Stimulated activated CD8-positive, alpha-beta memory T cell treated with anti-CD3 and anti-CD28 coated beads, Interleukin-2, amount 100 ng/mL, for 48 hours (primary cell): ENCODE measurements at places on chromosomes 6 and 20.

- DNase-seq = no peak
Observed at GRCh38 chr6:106466211-106466610, 105.7 kb downstream of the CRYBG1 start.

DNA sequence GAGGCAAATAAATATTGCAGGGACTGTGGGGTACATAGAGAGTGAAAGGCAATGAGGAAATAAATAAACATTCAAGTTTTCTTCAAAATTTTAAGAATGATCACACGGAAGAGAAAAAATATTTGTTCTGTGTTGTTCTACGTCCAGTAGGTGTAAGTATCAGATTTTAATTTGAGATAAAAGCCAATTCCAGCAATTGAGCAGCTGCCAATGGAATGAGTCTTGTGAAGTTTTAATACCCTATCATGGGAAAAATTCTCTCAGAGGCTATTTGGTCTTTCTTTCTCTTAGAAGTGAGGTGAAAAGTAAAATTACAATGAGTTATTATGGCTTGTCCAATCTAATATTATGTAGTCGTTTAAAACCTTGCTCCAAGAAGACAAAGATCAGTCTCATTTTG, 195.7 kb upstream of the CITED2 start:
- no peak for DNase-seq

DNA sequence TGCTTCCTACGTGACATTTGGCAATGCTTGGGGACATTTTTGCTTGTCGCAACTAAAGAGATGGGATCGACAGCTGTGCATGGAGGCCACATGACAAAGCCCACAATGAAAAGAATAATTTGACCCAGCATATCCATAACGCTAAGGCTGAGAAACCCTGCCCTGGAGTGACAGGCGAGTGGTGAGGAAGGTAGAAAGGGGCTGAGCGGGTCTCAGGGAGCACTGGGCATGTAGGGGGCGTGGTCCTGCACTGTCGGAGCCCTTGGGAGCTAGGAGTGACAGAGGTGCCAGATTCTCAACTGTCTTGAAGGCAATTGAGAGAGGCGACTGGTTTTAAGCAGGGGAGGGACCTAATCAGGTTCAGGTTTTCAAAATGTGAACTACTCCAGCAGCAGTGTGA, 13.6 kb downstream of the GGTLC1 start:
- no peak for DNase-seq

DNA sequence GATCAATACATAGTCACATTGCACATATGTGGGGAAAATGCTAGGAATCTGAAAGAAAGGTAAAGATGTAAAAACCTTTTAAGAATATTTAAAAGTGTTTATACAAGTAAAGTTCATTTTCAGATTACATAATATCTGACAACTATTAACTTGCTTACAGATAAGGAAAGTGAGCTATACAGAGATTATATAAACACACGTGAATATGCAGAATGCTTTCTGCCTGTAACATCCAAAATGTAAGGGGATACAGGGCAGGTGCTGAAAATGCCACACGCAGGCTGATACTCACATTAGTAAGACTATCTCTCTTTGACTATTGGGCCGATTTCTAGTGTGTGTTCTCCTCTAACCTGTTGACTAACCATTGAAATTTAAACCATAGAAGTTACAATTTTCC, 17.9 kb upstream of the MAP7 start:
- no peak for DNase-seq

- no peak for DNase-seq
Observed at GRCh38 chr6:16139556-16139955, 10.7 kb downstream of the MYLIP start.

- no peak for DNase-seq
Observed at GRCh38 chr6:144285548-144285797, 338 bp downstream of the UTRN start.

- DNase-seq = no peak
Observed at GRCh38 chr6:23137611-23138010, 568.2 kb downstream of the HDGFL1 start.

DNA sequence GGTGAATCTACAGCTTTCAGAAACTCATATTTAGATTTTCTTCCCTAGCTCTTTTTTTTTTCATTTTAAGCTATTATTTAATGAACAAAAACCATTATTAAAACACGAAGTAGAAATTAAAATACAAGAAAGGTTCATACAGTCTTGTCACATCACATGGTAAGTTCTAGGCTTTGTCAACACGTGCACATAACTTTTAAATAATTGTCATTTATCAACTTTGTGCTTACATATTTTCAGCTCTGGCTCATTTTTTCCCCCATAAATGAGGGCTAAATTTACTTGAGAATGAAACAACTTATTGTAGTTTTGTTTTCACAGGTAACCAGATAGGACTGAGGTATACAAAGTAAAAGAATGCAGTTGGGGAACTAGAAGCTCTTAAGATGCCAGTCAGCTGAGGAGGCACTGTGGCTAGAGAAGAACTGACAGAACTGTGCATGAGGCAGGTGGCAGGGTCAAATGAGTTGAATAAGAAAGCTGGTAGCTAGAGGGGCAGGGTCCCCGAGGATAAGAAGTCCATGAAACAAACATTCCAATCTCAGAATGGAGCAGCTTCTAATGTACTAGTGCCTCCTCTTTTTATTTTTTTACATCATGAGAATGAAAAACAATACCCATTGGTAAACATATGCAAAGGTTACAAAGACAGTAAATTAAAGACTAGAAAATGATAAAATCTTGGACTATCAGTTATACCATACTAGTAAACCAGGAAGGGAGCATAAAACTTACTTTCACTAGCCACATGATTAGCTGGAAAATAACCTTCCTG, 141.5 kb downstream of the MYB start:
- DNase-seq = no peak

DNA sequence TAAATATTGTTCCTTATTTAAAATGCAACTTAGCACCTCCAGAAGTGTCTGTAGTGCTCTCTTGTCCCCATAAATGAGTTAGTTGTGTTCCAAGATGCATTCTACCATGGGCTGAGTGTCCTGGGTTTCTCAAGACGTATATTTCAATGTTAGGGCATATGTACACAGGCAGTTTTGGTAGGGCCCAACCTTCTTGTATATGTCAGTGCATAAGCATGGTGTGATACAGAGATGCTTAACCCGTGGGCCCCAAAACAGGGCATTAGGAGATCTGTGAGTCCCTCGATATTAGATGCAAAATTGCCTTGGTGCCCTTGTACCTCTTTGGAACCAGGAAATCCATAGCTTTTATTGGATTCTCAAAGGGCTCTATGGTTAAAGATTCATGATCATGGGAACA, 91.5 kb upstream of the HIVEP1 start:
- DNase-seq = no peak

- no peak for DNase-seq
Observed at GRCh38 chr6:13935190-13935880, 10.6 kb downstream of the RNF182 start.

DNA sequence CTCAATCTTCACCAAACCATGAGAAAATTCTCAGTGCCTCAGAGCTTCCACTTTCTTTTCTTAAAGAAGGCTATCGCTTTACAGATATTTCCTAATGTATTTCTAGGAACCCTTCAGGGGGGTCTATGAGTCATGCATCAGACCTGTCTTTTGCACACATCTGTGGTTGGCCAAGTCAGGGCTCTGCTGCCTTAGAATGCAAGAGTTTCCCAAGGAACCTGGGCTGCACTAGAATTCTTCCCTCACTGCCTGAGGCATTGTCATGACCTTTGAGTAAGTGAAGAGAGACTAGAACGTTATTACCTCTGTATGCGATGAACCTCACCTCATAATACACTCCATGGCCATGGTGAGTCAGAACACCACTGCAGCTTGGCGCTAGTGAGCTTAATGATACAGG, 365.0 kb upstream of the ID4 start:
- no peak for DNase-seq

GRCh38 chr6:55953335-55953734, 77.9 kb upstream of the BMP5 start:
- no peak for DNase-seq

DNA sequence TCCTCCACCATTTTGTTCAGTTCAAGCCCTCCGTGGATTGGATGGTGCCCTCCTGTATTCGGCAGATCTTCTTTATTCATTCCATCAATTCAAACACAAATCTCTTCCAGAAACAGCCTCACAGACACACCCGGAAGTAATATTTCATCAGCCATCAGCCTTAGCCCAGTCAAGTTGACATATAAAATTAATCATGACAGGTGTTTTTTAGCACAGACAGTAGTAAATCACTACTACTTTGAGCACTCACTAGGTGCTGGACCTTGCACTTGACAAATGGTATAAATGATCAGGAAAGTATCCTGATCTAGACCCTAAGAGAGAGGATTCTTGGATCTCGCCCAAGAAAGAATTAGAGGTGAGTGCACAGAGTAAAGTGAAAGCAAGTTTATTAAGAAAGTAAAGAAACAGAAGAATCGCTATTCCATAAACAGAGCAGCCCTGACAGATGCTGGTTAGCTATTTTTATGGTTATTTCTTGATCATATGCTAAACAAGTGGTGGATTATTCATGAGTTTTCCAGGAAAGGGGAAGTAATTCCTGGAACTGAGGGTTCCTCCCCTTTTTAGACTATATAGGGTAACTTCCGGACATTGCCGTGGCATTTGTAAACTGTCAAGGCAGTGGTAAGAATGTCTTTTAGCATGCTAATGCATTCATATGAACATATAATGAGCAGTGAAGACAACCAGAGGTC, 194.6 kb upstream of the LAMP5 start:
- DNase-seq = no peak

- no peak for DNase-seq
Observed at GRCh38 chr20:11473983-11474382, 443.7 kb upstream of the BTBD3 start.

GRCh38 chr20:37995856-37996605, 37.2 kb downstream of the TTI1 start:
- no peak for DNase-seq

- DNase-seq = no peak
Observed at GRCh38 chr20:44112889-44113617, 73.9 kb downstream of the JPH2 start.

- DNase-seq = no peak
Observed at GRCh38 chr20:54086507-54087039, 16.2 kb upstream of the BCAS1 start.

GRCh38 chr6:88848870-88849269, 114.5 kb downstream of the RNGTT start:
- DNase-seq = no peak

DNA sequence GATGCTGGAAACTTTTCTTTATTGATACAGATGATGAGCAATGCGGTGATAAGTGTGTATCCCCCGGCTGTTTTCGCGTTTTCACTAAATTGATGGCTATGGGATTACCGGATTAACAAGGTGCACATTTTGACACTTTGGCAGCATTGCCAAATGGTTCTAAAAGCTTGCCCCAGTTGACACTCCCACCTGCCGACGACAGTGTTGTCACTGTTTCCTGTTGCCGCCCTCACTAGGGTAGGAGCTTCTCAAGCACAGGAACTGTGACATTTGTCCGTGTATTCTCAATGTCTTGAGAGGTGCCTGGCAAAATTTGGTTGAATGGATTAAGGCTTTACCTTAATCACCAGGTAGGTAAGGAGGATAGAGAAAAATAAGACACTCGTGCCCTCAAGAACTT, 9.8 kb upstream of the MAPK13 start:
- DNase-seq = peak; percentile 51

DNA sequence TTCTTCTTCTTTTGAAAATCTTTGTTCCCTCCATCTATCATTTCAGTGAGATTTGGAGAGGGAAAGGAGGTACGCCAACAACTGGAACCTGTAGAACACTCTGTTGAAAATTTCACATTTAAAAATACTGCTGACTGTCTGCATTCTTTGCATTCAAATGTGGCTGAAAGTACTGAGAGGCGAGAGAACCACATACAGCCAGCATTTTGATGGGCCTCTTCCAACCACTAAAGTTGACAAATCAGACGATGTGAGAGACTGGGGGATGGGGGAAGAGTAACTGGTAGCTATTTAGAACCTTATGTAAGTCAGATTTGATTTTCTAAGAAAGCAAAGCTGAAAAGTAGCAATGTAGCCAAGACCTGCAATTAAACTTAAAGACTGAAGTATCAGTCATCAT, 77.5 kb downstream of the FKBP5 start:
- no peak for DNase-seq

DNA sequence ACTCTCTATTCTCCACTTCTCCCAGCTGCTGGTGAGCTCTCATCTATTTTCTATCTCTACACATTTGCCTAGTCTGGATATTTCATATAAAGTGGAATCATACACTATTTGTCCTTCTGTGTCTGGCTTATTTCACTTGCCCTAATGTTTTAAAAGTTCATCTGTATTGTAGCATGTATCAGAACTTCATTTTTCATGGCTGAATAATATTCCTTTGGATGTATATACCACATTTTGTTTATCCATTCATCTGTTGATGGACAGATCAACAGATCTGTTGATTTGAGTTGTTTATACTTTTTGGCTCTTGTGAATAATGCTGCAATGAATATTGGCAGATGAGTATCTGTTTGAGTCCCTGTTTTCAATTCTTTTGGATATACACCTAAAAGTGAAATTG, 49.6 kb downstream of the NHLRC1 start:
- no peak for DNase-seq

GRCh38 chr6:109687271-109687761, 3.7 kb downstream of the AK9 start:
- DNase-seq = no peak

GRCh38 chr6:105894556-105894955, 191.6 kb upstream of the PRDM1 start:
- DNase-seq = no peak

GRCh38 chr6:79413562-79414002, 123.6 kb downstream of the LCA5 start:
- DNase-seq = no peak

DNA sequence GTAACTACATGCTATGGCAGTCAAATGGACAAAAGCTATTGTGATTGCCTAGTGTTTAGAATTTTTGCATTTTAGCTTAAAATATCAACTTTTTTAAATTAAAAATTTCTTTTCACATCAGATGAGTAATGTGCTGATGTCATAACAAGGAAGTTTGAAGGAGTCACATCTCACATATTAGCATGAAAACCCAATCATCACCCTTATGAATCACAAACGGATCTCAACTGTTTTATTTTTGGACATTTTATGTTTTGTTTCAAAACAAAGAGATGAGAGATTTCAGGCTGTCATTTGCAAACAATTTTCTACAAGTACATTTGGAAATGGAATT, 53.6 kb upstream of the TRERF1 start:
- no peak for DNase-seq
